ENCODE measurements at places on chromosomes 5 and 9.

GRCh38 chr5:96616801-96617200 lies 45.4 kb upstream of the CAST start:
- DNase-seq: no peak

GRCh38 chr5:95009812-95010211 lies 275.1 kb downstream of the MCTP1 start:
- no peak for DNase-seq

DNA sequence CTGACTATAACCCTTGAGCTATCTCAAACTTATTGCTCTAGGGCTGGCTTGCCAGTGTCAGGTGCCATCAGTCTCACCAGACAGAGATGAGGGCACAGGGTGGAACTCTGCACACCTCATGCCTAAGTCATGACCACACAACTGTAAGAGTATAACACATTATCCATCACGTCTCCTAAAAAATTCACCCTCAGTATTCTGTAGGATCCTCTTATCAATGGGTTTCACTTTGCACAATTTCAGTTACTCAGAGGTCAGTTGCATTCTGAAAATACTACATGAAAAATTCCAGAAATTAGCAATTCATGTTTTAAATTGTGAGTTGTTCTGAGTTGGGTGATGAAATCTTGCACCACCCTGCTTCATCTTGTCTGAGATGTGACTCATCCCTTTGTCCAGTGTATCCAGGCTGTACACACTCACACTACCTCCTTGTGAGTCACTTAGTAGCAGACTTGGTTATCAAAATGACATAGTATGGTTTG lies 690.9 kb upstream of the CDH18 start:
- no peak for DNase-seq

DNA sequence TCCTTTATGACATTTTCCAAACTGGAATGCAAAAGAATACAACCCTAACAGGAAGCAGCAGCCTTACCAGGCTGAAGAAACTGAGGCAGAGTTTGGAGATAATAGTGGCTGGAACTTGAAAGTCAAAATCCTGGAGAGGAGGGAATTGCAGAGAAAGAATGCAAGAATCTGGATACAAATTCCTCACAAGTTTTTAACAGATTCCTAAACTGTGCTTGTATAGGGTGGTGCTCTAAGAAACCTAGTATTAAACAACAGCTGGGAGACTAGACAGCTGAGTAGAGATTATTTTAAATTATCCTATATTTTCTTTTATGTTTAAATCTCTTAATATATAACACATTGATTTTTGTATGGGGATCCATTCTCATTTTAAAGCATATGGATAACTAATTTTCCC lies 30.7 kb downstream of the INVS start:
- DNase-seq: no peak

DNA sequence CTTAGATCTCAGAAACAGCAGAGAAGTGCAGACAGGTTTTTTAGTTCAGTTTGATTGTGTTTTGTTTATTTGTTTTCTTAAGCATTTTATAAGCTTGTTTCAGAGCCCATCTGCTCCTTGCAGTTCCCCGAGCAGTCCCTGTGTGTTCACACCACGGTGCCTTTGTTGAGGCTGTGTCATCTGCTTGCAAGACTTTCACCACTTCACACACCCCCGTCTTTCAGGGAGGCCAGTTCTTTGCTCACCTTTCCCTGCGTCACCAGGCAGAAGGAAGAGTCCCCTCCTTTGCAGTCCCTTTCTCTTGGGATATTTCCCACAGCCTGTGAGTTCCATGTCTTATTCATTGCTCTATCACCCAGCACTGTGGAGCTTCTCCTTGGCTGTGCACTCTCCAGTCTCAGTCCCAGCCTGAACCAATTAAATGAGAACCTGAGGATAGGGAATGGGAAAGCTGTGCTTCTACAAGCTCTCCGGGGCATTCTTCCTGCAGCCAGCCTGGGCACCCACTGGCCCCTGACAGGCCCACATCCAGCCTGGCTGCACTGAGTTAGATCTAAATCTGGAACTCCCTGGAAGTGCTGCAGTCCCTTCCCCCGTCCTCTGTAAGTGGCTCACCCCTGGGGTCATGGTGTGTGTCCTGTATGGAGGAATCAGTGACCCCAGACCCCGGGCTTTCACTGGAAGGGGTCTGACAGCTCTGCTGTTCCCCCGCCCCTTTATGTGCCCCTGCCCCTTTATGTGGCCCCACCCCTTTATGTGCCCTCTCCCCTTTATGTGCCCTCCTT lies 5.5 kb downstream of the MVB12B start:
- DNase-seq: no peak
